ENCODE measurements at places on chromosomes 3 and 15.

GRCh38 chr3:16113704-16114103 lies 60.8 kb upstream of the GALNT15 start:
- no peak for DNase-seq
- peaks cover 6% of the 10 kb centered on the region for H3K27me3 ChIP-seq
- H3K27ac ChIP-seq, result no peak overlapping the region
- no peak overlapping the region for H3K4me3 ChIP-seq
- no peaks in the 10 kb centered on the region for H3K4me1 ChIP-seq

GRCh38 chr3:33250712-33251111 lies 26.5 kb upstream of the FBXL2 start:
- H3K27me3 ChIP-seq, result no peaks in the 10 kb centered on the region
- H3K27ac ChIP-seq, result no peak overlapping the region
- H3K36me3 ChIP-seq, result no peaks in the 10 kb centered on the region
- DNase-seq, result no peak
- no peak overlapping the region for H3K4me3 ChIP-seq
- no peaks in the 10 kb centered on the region for H3K4me1 ChIP-seq

GRCh38 chr3:146585156-146585555 lies 20.0 kb downstream of the PLSCR5 start:
- peak overlapping the region; percentile 50 for H3K27ac ChIP-seq
- peaks cover 35% of the 10 kb centered on the region for H3K36me3 ChIP-seq
- no peaks in the 10 kb centered on the region for H3K27me3 ChIP-seq
- H3K4me1 ChIP-seq, result peaks cover 40% of the 10 kb centered on the region
- no peak overlapping the region for H3K4me3 ChIP-seq

DNA sequence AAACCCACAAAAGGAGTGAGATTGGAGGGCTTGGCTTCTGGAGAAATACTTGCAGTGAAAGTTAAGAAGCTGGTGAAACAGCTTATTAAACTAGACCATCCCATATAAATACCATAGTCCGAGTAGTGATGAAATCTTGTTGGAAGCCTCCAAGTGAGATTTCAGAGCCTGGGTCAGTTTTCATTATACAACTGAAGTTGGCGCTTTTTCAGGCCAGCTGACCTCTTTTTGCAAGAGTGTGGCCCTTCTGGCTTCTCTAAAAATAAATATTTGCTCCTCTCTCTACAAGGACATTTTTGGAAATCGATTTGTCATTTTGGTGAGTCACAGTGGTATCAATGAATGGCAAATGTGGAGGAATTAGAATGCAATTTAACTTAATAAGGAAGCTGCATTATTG lies 51.2 kb upstream of the THRB start:
- H3K27me3 ChIP-seq, result no peaks in the 10 kb centered on the region
- H3K4me3 ChIP-seq, result no peak overlapping the region
- no peaks in the 10 kb centered on the region for H3K36me3 ChIP-seq
- no peaks in the 10 kb centered on the region for H3K4me1 ChIP-seq
- no peak for DNase-seq
- H3K27ac ChIP-seq, result no peak overlapping the region

DNA sequence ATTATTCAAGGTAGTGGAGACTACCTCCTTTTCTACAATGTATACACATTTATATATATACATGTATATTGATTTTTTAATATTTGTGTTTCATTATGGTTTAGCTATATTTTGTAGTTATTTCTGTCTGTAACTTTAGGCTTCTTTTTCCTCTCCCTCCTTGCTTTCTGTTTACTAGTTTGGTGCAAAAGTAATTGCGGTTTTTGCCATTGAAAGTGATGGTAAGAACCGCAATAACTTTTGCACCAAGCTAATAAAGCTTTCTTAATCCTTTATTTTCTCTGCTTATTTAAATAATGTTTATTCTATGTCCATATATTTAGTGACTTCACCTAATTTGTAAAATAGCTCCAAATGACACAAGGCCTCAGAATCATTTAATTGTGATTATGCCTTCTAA lies 195.3 kb upstream of the PLSCR5 start:
- peaks cover 17% of the 10 kb centered on the region for H3K4me1 ChIP-seq
- H3K27ac ChIP-seq, result no peak overlapping the region
- no peaks in the 10 kb centered on the region for H3K36me3 ChIP-seq
- DNase-seq, result no peak
- H3K4me3 ChIP-seq, result no peak overlapping the region

DNA sequence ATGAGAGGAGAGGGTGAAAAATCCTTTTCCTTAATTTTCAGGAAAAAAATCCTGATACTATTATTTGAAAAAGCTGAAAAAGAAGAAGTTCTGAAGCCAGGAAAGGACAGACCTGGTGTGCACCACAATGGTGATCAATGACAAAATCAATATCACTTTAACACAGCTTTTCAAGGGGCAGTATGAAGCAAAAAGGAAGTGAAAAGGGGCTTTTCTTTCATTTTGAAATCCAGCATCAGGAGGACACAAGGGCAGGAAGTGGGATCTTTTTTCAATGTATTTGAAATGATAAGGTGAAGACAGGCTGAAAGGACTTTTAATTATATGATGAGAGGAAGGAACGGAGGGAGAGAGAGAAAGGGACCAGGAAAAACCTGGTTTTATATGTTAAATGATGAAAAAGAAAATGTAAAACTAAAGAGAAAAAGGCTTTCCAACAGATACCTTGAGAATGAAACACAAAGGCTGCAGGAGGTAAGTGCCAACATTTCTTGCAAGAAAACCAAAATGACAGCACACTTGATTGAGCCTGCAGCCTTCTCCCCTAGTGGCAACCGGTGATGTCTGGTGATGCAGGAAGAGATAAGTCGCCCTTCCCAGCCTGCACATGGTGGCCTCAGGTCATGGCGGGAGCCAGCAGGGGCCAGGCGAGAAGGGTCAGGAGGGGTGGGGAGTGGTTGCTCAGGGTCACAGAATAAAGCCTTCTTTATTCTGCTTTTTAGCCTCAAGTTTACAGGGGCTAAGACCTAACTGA lies 236.7 kb upstream of the WNT5A start:
- H3K4me1 ChIP-seq, result peaks cover 44% of the 10 kb centered on the region
- no peak overlapping the region for H3K27ac ChIP-seq
- H3K27me3 ChIP-seq, result no peaks in the 10 kb centered on the region
- H3K4me3 ChIP-seq, result no peak overlapping the region

- peaks cover 19% of the 10 kb centered on the region for H3K4me1 ChIP-seq
- peaks cover 3% of the 10 kb centered on the region for H3K36me3 ChIP-seq
- H3K27me3 ChIP-seq, result no peaks in the 10 kb centered on the region
- H3K4me3 ChIP-seq, result no peak overlapping the region
- DNase-seq, result no peak
- no peak overlapping the region for H3K27ac ChIP-seq
These were observed 11.6 kb downstream of the CLCN2 start for GRCh38 chr3:184349563-184350470.

DNA sequence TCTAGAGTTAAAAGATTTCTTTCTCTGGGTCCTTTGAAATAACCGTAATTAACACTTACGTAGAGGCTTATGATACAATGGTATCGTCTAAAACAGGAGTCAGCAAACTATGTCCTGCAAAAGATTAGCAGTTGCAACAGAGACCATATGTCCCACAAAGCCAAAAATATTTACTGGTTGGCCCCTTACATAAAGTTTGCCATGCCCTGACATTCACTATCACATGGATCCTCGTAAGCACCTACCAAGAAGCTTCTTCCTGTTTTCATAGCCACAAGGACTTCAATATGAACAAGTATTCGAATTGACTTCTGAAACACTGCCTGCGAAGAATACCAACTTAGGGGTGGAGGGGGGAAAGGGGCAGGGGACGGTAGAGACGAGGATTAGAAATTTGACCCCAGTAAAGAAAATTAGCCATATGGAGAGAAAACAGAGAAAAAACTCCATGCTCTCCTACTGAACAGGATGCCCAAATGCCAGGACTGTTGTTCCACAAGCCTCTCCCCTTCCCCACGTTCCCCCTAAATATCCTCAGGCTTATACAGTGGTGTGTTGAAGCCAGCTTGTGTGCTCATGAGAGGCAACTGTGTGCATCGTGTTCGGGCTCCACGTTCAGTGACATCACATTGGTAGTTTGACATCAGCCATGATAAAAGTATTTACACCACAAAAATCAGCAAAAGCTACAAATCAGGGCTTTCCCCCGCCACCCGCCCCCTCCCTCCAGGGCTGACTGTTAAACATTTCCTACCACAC lies 144.1 kb upstream of the HES1 start:
- no peak overlapping the region for H3K27ac ChIP-seq
- H3K27me3 ChIP-seq, result peaks cover 2% of the 10 kb centered on the region
- no peak overlapping the region for H3K4me3 ChIP-seq
- DNase-seq, result no peak

DNA sequence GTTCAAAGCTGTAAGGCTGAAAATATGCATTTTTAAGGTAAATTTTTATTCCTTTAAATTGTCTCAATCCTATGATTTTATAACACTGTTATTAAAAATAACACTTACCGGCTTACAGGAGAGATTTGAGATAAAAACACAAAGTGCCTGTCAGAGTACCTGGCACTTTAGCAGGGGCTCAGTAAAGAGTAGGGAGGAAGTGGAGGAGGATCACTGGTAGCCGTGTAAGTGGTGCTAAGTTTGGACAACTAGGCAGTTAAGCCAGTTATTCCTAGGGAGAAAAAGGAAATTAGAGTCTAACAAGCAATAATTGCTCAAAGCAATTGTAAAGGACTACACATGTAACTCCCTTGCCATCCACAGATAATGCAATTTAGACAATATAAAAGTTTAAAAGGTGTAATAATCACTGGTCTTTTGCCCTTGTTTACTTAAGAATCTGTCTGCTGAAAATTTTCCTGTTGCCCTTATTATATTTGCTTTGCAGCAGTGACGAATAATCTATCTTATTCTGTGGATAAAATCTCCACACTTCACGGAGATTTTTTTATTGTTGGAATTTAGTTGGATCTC lies 204.8 kb downstream of the CDIN1 start:
- no peaks in the 10 kb centered on the region for H3K4me1 ChIP-seq
- DNase-seq, result no peak
- no peak overlapping the region for H3K27ac ChIP-seq
- H3K36me3 ChIP-seq, result no peaks in the 10 kb centered on the region
- no peak overlapping the region for H3K4me3 ChIP-seq

- no peak overlapping the region for H3K27ac ChIP-seq
- H3K36me3 ChIP-seq, result no peaks in the 10 kb centered on the region
- H3K4me1 ChIP-seq, result peaks cover 14% of the 10 kb centered on the region
These were observed 2.4 kb downstream of the CISH start for GRCh38 chr3:50609071-50609762.

DNA sequence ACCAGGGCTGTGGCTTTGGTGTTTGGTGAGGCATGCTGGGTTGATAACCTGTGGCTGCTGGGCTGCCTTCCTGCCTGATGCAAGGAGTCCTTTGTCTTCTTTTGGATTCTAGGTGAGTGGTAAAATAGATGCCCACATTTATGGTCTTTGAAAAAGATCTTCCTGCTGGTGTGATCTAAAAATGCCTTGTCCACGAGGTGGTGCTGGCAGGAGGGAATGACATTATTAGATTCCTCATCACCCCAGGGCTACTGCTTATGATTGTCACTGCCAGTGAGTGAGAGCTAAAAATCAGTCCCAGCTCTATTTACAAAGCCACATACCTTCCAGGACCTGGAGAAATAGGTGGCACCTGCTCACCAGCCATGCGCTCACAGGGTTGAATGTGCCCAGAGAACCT lies 355.5 kb upstream of the ROPN1 start:
- no peak overlapping the region for H3K27ac ChIP-seq
- H3K4me3 ChIP-seq, result no peak overlapping the region

DNA sequence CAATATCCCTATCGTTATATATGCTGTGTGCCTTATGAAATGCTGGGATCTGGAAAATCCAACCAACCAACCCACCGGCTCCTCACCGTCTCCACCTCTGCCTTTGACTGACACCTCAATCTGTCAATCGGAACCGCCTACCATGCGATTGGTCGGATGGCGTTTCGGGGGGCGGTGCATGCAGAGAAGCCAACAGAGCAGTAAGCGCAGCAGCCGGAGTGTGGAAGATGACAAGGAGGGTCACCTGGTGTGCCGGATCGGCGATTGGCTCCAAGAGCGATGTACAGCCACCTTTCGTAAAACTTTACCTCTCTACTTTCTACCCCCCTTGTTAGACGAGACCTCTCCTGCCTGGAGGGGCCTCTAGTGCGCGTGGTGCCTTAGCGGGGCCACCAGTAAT lies 6.3 kb downstream of the CLK3 start:
- peak overlapping the region; percentile 95 for H3K27ac ChIP-seq
- H3K36me3 ChIP-seq, result peaks cover 69% of the 10 kb centered on the region
- peaks cover 16% of the 10 kb centered on the region for H3K4me1 ChIP-seq
- peak; percentile 76 for DNase-seq
- no peak overlapping the region for H3K4me3 ChIP-seq

- H3K27me3 ChIP-seq, result peaks cover 5% of the 10 kb centered on the region
- H3K36me3 ChIP-seq, result peaks cover 50% of the 10 kb centered on the region
- H3K4me1 ChIP-seq, result no peaks in the 10 kb centered on the region
- no peak overlapping the region for H3K4me3 ChIP-seq
These were observed 5.5 kb upstream of the HYKK start for GRCh38 chr15:78501857-78502256.

GRCh38 chr3:126865736-126866135 lies 117.2 kb upstream of the PLXNA1 start:
- peaks cover 8% of the 10 kb centered on the region for H3K36me3 ChIP-seq
- H3K4me1 ChIP-seq, result 0 out of 2 replicates have a peak, but pooled peaks cover 3% of the 10 kb centered on the region
- H3K27me3 ChIP-seq, result peaks cover 2% of the 10 kb centered on the region
- DNase-seq, result no peak
- H3K27ac ChIP-seq, result no peak overlapping the region

- H3K36me3 ChIP-seq, result no peaks in the 10 kb centered on the region
- no peaks in the 10 kb centered on the region for H3K27me3 ChIP-seq
- H3K27ac ChIP-seq, result peak overlapping the region; percentile 55
These were observed 431.6 kb downstream of the MAGI1 start for GRCh38 chr3:65607101-65607500.

GRCh38 chr3:99532246-99532645 lies 106.1 kb upstream of the COL8A1 start:
- H3K27ac ChIP-seq, result no peak overlapping the region
- no peak overlapping the region for H3K4me3 ChIP-seq
- no peaks in the 10 kb centered on the region for H3K36me3 ChIP-seq
- H3K4me1 ChIP-seq, result peaks cover 23% of the 10 kb centered on the region
- DNase-seq, result peak; percentile 80

DNA sequence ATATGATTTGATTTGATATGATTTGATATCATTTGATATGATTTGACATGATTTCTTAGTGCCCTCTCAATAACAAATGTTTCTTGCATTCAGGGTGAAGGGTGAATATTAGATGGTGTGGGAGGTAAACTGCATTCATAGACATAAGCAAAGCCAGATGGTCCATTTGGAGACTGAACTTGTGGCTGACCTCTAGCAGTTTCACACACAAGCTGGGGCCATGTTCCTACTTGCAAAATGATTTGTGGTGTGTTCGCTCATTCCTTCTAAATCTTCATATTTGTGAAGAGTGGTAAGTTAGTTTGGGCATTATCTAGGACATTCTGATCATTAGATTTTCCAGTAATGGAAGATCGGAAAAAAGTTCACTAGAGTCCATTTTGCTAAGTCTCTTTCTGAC lies 40.5 kb upstream of the CCR4 start:
- no peaks in the 10 kb centered on the region for H3K27me3 ChIP-seq
- H3K27ac ChIP-seq, result no peak overlapping the region
- DNase-seq, result no peak

GRCh38 chr3:171457607-171458061 lies 2.6 kb downstream of the TNIK start:
- peak overlapping the region; percentile 95 for H3K4me3 ChIP-seq
- peaks cover 21% of the 10 kb centered on the region for H3K4me1 ChIP-seq
- H3K36me3 ChIP-seq, result no peaks in the 10 kb centered on the region
- no peaks in the 10 kb centered on the region for H3K27me3 ChIP-seq
